ENCODE measurements at places on chromosomes 12 and 14. TPM values are rescaled to one million over a fixed set of nuclear protein-coding genes. Genes with fewer than 3 reads are reported as not detected.

DNA sequence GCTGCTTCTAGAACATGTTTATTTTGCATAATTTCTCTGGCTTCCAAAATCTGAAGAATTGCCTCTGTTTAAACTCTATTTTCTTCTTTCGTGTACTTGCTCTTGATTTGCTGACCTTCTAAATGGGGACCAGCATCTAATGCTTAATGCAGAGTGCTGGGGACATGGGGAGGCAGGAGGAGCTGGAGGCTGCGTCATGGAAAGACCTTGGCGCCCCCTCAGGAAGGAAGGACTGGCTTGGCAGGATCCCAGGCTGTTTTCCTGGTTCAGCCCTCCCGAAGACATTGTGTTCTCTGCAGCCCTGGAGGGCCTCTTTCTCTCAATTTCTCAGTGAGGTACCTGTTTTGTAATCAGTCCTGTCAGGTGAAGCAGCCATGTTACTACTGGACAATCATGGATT is 5.5 kb downstream of the PRKCH start:
- no peak for DNase-seq

DNA sequence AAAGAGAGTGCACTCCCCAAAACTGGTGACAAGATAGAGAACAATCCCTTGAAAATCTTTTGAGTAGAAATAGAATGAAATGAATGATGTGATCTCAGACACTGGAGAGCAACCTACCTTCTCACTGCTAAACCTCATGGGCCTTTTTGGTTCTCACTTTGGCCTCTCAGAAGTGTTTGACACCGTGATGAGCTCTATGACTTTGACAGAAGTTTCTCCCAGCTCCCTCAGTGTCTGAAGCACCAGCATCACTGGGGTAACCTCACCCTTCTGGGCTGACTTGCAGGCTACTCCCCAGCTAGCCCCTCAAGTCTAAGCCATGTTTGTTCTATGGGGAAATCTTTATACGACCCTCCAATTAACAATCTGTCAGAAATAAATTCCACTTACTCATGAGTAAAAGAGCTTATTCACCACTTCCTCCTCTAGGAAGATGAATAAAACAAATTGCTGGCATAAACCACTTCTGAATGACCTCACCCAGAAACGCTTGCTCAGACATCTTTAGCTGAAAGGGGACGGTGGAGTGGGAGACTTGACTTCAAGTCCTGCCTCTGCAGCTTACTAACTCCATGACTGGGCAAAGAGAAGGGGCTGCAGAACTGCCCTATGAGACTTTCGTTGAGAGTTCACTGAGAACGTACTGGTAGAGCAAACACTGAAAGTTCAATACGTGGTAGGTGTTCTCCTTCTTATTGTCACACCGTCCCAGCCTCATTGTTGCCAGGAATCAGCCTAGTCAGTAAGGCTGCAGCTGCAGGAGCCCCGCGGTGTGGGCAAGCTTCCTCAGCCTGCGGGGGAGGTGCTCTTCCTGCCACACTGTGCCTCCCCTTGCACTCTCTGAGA is 46.5 kb downstream of the ST8SIA1 start:
- peak; percentile 47 for DNase-seq

DNA sequence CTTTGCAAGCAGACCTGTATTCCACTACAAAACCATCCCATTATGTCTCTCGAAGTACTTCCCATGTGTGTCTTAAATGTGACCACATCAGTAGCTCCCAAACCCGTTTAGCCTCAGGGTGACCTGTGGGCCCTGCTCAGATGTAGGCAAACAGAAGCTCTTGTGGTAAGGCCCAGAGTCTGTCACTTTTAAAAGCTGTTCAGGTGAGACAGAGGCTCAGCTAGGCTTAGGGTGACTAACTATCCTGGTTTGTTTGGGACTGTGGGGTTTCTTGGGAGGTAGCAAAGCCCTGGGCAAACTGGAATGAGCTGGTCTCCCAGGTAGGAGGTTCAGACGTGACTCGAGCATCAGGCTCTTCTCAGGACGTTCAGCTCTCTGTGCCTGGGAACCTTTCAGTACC is 64.5 kb upstream of the VASH1 start:
- DNase-seq: no peak

- DNase-seq: no peak
Measured at GRCh38 chr14:83709116-83709515, 1820.8 kb upstream of the FLRT2 start.

GLIPR1L2 gene
- total RNA-seq: 0.36 TPM

KRT79 gene
- total RNA-seq: 4.8 TPM

GLS2 gene
- total RNA-seq: 0.20 TPM

NANOG gene
- not detected for total RNA-seq

PLEKHG7 gene
- not detected for total RNA-seq

All from RPMI7951 (cell line).